ENCODE measurements at places on chromosomes 11 and 22.

GRCh38 chr11:134616038-134616437, 204.0 kb upstream of the B3GAT1 start:
- DNase-seq: no peak

- DNase-seq: no peak
Observed at GRCh38 chr22:37206118-37206840, 6.0 kb downstream of the SSTR3 start.

DNA sequence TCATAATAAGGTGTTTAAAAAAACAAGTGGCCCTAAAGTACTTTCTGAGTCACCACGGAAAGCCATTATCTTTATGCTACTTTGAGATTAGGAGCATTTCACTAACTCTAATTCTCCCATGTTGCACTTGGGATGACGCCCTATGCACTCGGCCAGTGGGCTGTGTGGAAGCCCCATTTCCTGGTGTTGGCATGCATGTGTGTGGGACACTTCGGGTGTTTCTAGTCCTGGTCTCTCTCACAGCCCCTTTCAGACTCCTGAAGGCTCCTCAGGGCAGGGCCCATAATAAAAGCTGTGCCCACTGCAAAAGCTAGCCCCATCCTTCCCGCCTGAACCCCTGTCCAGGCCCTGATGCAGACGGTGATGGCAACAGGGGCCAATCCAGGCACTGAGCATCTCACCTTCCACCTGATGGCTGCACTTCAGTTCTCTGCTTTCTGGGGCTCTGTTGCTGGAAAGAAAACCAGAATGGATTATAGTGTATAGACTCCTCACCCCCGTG, 14.9 kb upstream of the FXYD2 start:
- no peak for DNase-seq

- no peak for DNase-seq
Observed at GRCh38 chr22:27775758-27776649, 25.6 kb downstream of the MN1 start.

DNA sequence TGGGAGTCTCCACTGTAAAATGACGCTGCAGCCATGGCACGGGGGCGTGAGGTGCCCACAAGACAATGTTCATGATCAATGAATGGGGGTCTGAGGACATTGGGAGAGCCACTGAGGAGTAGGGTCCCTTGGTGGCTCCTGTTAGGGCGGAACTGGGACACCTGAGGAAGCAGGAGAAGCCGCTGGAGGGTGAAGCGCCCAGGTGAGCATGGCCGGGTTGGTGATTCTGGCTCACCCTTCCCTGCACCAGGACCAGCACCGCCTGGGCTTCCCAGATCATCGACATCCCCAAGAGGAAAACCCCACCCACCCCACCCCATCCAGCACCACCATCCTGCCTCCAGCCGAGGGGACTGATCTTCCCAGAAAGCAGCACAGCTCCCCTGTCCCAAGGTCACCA, 30.6 kb downstream of the SHANK2 start:
- DNase-seq: no peak

DNA sequence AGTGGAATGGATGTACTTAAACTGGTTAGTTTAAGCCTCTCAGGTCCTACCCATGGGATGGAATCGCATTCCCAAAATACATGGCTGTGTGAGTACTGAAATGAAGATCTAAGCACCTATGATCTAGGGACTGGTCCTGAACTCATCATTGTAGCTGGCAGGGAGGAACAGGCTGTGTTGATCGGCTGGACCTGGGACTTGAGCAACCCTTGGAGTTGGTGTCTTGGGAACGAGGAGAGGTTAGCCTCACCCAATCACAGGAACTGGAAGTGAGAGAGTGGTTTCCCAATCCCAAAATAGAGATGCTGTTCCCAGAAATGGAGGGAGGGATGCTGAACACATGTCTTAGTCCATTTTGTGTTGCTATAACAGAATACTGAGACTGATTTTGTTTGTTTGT, 16.4 kb upstream of the ASCC2 start:
- no peak for DNase-seq

GRCh38 chr11:102831489-102832440, 11.6 kb downstream of the MMP3 start:
- peak; percentile 39 for DNase-seq

DNA sequence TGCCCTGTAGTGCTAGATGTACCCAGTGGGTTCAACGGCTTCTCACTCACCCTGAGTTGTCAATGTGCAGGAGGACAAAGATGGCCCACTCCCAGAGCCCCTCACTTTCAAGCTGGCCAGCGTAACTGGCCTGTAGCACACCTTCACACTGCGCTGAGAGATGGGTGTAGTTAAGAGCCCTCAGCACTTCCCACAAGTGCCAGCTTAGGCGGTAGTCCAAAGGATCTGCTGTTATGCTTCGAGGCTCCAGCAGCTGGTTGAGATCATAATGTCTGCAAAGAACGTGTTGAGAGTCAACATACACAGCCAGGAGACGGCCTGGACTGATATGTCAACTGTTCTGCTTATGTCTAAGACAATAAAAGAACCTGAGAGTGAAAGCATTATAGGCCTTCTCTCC, 14.7 kb upstream of the CHRNA10 start:
- DNase-seq: no peak

DNA sequence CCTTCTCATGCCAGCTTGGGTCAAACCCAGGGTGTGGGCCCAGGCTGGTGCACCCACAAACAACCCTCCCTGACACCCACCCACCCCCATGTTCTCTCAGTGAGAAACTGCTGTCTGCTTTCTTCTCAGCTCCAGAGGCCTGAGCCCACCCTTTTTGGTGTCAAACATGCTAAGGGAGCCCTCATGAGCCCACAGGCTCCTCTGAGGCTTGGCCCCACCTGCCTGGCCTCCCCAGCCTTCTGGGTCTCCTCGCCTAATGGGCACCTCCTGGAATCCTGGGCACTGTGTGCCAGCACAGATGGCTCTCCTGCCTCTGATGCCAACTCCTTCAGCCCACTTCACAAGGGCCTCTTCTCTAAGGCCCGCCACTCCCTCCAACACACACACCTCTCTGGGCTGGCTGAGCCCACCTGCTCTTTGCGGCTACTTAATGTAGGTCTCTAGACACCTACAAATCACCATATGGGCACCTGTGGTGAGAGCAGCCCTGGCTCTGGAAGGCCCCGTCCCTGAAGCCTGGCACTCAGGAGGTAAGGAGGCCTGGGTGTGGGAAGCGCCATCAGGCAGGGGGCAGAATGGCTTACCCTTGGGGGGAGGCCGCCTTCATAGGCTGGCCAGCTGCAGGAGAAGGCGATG, 4.4 kb downstream of the NAGA start:
- no peak for DNase-seq

- DNase-seq: no peak
Observed at GRCh38 chr11:128343135-128343514, 244.2 kb downstream of the ETS1 start.

DNA sequence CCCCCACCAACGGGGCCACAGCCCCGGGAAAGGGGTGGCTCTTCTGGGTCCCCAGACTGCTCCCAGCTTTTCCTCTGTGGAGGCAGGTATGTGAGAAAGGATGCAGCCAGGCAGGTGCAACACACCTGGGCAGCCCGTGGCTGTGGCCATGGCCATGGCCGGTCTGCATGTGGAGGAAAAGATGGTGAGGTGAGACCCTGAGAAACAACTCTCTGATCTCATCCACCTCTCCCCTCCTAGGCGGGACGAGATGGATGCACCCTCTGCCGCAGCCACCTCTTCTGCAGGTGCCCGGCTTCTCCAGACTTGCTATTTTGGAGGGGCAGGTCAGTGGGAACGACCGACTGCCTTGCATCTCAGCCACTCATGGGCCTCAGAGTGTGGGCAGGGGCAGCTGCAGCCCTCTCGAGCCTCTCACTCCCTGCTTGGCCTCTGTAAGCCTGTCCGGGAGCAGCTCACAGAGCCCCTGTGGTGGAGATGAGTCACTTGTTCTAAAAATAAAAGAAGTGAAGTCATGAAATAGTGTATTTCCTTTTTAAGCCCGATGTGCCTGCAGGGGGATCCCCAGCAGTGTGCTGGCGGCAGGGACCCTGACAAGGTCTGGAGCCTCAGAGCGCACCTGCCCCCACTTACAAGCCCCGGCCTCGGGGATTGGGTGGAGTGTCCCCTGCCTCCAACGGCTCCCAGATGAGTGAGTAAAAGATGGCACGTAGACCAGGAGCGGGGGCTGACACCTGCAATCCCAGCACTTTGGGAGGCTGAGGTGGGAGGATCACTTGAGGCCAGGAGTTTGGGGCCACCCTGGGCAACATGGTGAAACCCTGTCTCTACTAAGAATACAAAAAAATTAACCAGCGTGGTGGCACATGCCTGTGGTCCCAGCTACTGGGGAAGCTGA, 10.7 kb downstream of the SMIM38 start:
- peak; percentile 73 for DNase-seq

DNA sequence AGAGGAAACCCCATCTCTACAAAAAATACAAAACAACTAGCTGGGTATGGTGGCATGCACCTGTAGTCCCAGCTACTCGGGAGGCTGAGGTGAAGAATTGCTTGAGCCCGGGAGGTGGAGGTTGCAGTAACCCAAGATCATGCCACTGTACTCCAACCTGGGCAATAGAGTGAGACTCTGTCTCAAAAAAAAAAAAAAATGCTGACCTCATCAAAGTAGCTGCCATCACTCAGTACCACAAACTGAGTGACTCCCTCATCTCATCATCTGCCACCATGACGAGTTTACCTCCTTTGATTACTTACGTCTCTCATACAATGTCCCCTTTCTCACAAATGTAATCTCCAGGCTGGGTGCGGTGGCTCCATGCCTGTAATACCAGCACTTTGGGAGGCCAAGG, 117.2 kb upstream of the CLPB start:
- DNase-seq: no peak

DNA sequence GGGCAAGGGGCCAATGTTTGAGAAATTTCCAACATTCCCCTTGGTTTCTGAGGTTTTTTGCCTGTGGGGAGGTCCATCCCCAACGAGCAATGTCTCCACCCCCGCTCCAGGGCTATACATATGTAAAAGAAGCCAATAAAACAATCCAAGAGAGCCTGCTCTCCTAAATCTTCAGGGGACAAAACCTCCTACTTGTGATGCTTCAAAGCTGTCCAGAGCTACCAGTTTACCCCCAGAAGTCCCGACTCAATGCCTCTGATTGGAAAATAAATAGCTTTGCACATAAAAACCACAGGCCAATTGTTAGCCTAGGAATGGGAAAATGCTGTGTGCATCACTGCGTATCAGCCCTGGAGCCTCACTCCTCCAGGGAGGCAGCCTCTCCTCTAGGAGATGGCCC, 66.0 kb upstream of the PAX6 start:
- no peak for DNase-seq

GRCh38 chr11:74820763-74821162, 72.1 kb downstream of the RNF169 start:
- peak; percentile 96 for DNase-seq

- no peak for DNase-seq
Observed at GRCh38 chr22:29165321-29166060, 40.2 kb upstream of the EMID1 start.

- no peak for DNase-seq
Observed at GRCh38 chr11:74023276-74023675, 14.4 kb upstream of the UCP3 start.

DNA sequence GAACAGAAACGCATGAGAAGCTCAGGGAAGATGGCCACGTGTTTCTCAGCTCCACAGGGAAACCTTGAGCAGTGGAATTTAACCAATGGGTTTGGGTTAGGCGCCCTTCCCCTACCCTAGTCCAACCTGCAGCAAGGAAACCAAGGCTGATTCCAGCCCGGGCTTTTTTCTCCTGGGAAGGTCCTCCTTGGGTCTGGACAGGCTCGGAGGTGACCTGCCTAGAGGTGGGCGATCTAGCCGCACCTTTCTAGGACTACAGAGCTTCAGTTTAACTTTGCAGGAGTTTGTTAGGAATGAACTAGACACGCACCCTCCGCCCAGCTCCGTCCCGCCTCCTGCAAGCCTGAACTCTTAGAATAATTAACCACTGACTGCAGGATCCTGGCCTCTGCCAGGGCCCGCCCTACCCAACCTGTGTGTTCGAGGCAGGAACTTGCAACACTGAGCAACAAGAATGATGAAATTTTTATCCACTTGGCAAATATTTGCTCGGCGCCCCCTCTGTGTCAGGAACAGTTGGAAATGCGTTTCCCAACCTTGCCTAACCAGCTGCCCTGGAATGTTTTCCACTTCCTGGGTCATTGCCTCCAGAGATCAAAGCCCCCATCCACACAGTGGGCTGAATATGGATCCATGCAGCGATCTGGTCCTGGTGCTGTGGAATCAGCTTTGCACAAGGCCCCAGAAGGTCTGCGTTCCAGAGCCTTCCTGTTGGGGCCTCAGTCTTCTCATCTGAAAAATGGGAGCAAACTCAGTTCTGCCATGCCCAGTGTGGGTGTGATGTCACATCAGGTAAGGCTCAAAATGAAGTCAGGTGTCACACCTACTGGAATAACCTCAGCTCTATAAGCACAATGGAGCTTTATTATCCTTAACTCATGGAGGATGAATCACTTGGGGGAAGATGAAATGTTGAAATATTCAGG, 13.3 kb downstream of the MPST start:
- DNase-seq: peak; percentile 98

DNA sequence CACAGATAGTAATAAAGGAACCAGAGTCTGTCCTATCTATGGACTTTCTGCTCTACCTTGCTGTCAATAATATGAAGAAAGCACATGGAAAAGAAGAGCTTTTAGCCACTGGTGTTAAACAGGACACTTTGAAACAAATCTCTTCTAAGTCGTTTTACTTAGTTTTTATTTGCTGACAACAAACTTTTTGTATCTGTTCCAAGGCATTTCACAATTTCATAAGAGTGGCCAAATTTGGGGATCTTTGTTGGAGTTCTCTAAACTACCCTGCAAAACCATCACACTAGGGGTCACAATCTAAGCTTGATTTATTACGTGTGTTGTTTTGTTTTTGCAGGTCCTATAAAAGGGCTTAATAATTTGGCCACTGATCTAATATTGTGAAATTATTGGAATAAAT, 54.4 kb downstream of the BBOX1 start:
- DNase-seq: no peak

GRCh38 chr11:66854729-66855211, 2.1 kb upstream of the LRFN4 start:
- DNase-seq: no peak

GRCh38 chr11:65246506-65246905, 15.3 kb upstream of the POLA2 start:
- no peak for DNase-seq

DNA sequence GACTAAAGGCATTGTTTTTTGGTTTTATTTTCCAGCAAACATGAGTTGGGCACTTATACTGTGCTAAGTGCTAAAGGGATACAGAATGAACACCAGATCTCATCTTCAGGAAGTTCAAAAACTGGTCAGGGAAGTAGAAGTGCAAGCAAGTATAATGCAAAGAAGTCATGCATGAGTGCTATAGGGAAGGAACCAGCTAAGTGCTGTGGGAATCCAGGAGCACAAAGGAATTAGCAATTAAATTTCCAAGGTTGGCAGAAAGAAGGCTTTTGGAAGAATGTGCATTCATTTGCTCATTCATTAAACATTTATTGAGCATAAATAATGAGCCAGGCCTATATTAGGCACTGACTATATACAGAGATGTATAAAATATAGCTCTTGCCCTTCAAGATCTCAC, 143.7 kb upstream of the ARHGAP42 start:
- DNase-seq: no peak

- DNase-seq: peak; percentile 93
Observed at GRCh38 chr11:119323532-119324033, 6.7 kb upstream of the MCAM start.
